ENCODE measurements at places on chromosomes 6 and 20.

- DNase-seq: no peak
Observed at GRCh38 chr20:20214757-20215275, 153.1 kb upstream of the INSM1 start.

- peak; percentile 61 for DNase-seq
Observed at GRCh38 chr6:131116755-131117360, 18.4 kb upstream of the AKAP7 start.

DNA sequence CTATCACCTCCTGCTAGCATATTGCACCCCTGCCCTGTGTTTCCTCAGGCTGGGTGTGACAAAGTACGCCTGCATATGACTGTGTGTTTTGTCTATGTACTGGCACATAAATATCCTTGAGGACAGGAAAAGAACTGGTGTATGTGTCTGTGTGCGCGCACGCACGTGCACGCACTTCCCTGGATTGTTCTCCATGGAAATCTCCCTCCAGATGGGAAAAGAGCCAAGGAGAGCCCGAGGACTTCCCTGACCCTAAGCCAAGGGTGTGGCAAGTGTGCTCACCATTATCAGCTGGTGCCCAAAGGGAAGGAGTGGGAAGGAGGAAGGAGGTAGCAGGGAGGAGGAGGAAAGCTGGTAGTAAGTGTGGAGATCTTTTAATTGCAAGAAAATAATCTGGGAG, 117.6 kb downstream of the HIVEP2 start:
- DNase-seq: no peak

DNA sequence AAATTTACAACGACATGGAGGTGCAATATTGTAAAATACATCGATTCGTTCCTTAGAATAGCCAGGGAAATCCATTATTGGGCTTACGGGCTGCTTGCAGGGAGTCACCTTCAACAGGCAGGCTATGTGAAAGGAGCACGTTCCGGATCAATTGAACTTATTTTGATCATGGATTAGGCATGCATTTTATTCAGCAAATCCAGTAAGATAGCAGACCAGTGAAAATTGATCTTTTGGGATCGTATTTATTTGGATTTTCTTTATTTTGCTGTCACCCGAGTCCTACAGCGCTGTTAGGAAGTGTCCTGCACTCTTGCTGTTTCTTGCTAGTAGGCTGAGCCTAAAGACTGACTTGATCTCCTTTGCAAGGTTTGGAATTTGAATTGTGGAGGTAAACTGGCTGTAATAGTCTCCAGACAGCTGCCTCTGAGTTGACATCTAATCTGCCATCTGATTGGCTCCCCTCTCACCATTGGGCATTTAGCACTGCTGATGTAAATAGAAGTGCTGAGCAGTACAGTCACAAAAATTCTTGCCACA, 3.0 kb downstream of the ARID1B start:
- peak; percentile 94 for DNase-seq

GRCh38 chr6:105642708-105643107, 239.8 kb upstream of the PREP start:
- DNase-seq: no peak

- DNase-seq: no peak
Observed at GRCh38 chr6:120355822-120356221, 978.5 kb downstream of the TBC1D32 start.

- no peak for DNase-seq
Observed at GRCh38 chr20:2001119-2001518, 7.3 kb upstream of the PDYN start.

GRCh38 chr20:35087791-35088190, 4.8 kb downstream of the TRPC4AP start:
- DNase-seq: no peak

DNA sequence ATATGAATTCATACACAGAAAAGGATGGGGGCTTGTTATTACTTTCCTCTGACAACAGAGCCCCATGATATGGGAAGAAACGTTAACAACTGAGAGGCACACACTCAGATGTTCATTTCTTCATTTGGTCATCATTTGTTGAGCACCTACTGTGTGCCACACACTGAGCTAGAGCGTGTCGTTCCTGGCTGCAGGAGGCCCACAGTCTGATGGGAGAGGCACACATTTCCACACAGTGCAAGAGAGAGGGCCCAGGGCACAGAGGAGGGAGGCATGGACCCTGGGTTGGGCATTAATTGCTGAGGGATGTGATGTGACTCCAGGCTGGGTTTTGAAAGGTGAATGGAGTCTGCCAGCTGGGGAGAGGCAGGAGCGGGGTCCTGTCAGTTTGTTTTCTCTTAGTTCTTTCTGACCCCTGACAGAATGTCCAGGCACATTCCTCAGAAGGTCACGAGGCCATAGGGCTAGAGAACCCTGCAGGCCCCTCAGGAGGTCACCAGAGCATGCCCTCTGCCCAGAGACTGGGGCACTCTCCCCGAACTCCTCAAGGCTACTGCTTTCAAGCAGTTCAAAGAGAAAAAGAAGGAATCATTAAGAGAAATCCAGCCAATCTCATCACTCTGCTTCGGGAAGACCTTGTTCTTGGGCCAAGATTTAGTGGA, 216.2 kb downstream of the UST start:
- DNase-seq: no peak

- no peak for DNase-seq
Observed at GRCh38 chr20:41526327-41526726, 91.8 kb downstream of the CHD6 start.

GRCh38 chr6:87012743-87013142, 75.4 kb downstream of the HTR1E start:
- DNase-seq: no peak

GRCh38 chr6:18501663-18502013, 114.5 kb downstream of the RNF144B start:
- peak; percentile 88 for DNase-seq

DNA sequence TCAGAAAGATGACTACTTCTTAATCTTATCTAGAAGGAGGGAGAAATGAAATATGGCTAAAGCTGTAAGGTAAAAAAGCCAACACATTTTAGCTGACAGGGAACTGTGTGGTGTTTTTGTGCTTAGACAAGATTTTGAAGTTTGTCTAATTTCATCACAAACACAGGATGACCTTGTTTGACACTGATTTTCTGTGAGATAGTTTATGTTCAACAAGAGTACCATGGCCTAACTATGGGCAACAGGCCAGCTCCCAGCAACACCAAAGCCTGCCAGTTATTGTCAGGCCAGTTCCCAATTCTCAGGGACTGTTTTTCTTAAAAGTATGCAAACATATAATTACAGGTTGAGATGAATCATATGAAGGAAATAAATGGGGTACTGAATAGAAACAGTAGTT, 5.5 kb upstream of the ABCF1 start:
- no peak for DNase-seq

DNA sequence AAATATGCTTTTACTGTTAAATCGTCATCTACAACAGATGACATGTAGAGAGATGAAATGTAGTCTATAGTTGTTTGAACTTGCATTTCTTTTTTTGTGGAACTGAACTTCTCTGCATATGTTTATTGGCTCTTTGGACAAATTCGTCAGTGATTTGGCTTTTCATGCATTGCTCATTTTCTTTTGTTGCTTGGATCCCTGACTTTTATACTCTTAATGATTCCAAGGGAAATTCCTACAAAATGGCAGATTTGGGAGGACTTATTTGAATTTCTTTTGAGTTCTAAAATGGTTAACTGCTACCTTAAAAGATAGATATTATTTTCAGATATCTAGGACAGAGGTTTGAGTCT, 65.4 kb downstream of the UTRN start:
- DNase-seq: no peak

DNA sequence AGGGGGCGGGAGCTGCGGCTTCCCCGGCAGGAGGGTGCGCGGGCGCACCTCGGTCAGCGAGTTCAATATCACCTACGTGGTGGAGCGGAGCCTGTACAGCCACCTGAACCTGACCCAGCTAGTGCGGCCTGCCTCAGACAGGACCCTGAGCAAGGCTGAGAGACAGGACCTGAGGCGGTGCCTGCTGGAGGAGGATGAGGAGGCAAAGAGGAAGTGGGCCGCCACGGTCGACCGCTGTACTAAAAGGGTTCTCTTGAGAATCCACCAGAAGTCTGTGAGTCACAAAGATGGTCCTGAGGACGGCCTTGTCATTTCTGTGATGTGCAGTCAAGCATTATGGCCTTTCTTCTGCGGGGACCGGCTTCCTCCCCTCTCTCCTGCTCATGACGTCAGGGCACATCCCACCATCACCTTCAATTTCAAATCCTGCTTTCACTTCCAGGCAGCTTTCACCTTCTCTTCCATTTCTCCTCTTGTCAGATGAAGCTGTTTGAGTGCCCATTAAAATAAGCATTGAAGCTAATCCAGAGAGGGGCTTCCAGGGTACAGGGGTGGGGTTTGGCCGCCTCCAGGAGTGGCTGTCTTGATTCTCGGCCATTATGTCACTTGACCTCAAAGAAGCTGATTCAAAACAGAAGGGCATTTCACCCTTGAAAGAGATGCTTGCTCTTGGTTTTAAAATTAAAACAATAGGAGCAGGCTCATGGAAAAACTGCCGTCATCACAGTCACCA, 177.6 kb downstream of the SASH1 start:
- DNase-seq: no peak

DNA sequence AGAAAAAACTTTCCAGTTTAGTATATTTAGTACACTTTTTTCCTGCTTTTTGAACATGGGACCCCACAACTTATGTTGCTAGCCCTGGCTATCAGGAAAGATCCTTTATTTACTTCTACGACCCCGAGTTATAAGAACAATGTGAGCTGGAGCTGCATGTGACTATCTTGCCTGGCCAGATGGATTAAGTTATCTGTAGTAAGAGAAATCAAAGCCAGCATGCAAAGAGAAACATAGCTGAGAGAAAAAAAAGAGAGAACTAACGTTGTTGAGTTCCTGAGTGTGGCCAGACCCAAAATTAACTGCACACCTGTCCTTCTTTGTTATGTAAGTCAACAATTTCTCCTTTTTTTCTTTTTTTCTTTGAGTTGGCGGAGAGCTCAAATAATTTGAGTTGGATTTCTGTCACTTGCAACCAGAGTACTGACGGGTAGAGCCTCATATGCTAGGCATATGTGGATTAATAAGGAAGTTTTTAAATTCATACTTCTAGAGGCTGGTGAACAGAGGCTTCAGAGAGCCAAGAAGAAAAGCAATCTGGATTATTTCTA, 219.5 kb downstream of the HACE1 start:
- no peak for DNase-seq

- DNase-seq: no peak
Observed at GRCh38 chr6:166499350-166500163, 86.9 kb downstream of the RAMACL start.

GRCh38 chr20:37259031-37259430, 2.6 kb downstream of the GHRH start:
- no peak for DNase-seq

DNA sequence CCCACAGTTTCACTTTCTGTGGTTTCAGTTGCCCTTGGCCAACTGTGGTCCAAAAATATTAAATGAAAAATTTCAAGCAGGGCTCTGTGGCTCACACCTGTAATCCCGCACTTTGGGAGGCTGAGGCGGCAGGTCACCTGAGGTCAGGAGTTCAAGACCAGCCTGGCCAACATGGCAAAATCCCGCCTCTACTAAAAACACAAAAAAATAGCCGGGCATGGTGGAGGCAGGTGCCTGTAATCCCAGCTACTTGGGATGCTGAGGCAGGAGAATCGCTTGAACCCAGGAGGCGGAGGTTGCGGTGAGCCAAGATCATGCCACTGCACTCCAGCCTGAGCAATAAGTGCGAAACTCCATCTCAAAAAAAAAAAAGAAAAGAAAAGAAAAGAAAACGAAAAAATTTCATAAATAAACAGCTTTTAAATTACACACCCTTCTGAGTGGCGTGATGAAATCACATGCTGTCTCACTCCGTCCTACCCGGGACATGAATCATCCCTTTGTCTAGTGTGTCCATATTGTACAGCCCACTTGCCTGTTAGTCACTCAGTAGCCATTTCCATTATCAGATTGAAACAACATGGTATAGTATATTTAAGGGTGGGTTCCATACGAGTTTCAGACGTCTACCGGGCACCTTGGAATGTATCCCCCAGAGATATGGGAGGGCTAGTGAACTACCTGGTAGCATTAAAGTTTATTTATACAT, 11.7 kb downstream of the PTPRK start:
- peak; percentile 92 for DNase-seq

Measured in EL (cell line).